Stimulated activated CD4-positive, alpha-beta T cell treated with anti-CD3 and anti-CD28 coated beads, Interleukin-4, amount 100 ng/mL, for 4 hours (primary cell): ENCODE measurements at places on chromosomes 6 and 20.

DNA sequence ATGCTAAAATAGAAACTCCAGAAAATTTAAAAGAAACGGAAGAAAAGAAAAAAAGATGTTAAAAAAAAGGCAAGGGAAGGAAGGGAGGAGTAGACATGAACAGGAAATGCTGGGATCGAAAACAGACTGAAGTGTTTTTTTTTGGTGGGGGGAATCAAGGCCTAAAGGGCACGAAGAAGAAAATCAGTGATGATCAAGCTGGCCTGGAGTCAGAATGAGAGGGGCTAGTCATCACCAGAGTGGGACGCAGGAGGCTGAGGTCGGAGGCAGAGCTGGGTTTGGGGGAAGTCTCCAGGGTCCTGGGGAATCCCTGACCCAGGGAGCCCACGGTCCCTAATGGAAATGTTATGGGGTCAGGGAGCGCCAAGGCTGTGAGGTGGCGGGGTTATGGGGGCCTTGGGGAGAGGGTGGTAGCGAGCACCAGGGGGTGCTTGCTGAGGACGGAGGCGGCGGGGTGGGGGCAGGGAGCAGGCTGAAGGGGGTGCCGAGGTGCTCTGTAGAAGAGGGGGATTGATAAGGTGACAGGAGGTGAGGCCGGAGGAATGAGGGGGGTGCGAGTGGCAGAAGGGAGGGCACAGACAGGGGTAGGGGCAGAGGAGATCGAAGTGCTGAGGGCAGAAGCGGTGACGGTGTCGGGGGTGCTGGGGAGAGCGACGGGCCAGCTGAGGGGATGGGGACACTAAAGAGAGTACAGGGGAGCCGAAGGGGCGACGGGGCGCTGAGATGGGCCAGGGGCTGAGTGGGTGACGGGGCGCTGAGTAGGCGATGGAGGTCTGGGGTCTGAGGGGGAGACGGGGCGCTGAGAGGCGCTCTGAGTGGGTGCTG lies 684 bp downstream of the ZNFX1 start:
- DNase-seq, result peak; percentile 45

- DNase-seq, result no peak
These were observed 271.6 kb upstream of the RIN2 start for GRCh38 chr20:19486446-19486845.

DNA sequence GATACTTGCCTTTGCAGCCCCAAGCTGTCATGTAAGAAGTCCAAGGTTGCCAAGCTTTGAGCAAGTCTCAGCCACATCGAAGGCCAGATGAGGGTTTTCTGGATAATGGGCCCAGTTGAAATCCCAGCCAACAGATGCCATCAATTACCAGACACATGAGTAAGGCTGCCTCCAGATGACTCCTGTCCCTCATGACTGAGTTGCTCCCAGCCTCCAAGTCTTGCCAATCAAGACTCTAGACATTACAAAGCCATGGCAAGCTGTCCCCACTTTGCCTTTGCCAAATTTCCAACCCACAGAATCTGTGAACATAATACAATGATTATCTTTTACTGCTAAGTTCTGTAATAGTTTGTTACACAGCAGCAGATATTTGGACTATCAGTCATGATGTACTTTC lies 76.8 kb upstream of the ARMC2 start:
- DNase-seq, result no peak

DNA sequence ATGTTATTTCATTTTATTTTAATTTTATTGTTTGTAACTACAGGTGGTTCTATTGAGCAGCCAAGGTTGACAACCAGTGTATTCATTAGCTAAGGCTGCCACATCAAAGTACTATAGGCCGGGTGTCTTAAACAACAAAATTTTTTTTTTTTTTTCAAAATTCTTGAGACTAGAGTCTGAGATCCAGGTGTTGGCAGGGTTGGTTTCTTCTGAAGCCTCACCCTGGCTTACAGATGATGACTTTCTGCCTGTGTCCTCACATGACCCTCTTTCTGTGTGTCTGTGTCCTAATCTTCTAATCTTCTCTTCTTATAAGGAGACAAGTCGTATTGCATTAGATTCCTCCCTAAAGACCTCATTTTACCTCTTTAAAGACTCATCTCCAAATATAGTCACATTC lies 208.4 kb downstream of the MANEA start:
- DNase-seq, result no peak

- DNase-seq, result no peak
These were observed 293.2 kb downstream of the BTBD9 start for GRCh38 chr6:38346291-38347079.

DNA sequence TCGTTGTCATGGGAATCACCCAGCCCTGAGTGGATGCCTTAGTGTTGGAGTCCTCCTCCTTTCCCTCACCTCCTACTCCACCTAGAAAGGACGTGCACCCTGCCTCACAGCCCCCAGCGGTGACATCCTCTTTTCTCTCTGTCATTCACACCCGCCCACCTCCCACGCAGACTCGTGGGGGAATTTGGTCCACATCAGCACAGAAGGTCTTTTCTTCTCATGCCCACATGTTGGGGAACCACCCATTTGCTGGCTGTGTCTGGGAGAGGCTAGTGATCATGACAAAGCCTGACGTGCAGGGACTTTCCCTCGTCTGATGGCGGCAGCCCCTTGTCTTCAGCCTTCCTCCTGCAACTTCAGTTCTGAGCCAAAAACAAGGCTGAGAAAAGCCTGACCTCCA lies 96.0 kb upstream of the CNKSR3 start:
- DNase-seq, result peak; percentile 86

GRCh38 chr6:1856381-1856780 lies 246.7 kb downstream of the FOXC1 start:
- no peak for DNase-seq

- DNase-seq, result no peak
These were observed 31.2 kb downstream of the PRR18 start for GRCh38 chr6:166277018-166277417.

GRCh38 chr20:32777177-32777956 lies 15.2 kb downstream of the DNMT3B start:
- no peak for DNase-seq

DNA sequence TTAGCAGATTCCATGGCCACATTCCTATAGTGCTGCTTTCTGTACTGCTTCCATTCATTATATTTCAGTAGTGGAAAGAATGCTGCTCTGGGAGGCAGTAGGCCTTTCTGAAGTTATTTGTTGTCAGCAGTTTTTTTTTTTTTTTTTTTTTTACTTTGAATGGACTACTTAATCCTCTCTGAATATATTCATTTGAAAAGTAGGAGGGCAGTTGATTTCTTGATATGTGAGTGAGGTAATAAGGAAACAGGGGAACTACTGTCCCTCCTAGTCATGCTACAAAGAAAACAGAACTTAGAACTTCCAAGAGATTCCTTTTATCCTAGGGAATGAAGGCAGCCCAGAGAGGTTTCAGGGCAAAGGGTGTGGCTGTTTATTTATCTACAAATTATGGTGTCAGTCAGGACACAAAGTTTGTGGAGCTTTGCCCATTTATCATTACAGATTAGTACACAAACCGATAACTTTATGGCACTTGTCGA lies 155.9 kb downstream of the JARID2 start:
- no peak for DNase-seq

DNA sequence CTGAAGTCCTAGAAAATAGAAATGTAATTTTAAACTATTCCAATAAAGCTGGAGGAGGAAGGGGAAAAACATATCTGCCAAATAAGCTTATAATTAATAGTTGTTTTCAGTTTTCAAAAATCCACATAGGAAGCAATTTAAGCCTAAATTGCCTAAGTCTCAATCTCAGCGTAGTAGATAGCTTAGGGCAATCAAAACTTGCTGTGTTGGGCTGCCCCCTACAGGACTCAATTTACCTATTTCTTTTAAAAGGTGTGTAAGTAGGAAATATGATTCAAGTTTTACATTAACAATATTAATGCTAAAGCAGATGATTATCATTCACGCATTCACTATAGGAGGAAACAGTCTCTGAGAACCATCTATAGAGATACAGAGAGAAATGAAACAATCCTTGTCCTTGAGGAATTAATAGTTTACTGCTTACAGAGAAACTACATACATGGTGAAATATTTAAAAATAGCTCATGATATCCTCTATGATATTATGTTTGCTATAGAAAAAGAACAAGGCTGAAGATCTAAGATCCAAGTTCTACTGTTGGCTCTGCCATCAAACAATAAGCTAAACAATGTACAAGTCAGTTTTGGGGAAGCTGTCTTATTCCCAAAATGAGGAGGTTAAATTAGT lies 102.1 kb downstream of the ATG5 start:
- DNase-seq, result peak; percentile 63

DNA sequence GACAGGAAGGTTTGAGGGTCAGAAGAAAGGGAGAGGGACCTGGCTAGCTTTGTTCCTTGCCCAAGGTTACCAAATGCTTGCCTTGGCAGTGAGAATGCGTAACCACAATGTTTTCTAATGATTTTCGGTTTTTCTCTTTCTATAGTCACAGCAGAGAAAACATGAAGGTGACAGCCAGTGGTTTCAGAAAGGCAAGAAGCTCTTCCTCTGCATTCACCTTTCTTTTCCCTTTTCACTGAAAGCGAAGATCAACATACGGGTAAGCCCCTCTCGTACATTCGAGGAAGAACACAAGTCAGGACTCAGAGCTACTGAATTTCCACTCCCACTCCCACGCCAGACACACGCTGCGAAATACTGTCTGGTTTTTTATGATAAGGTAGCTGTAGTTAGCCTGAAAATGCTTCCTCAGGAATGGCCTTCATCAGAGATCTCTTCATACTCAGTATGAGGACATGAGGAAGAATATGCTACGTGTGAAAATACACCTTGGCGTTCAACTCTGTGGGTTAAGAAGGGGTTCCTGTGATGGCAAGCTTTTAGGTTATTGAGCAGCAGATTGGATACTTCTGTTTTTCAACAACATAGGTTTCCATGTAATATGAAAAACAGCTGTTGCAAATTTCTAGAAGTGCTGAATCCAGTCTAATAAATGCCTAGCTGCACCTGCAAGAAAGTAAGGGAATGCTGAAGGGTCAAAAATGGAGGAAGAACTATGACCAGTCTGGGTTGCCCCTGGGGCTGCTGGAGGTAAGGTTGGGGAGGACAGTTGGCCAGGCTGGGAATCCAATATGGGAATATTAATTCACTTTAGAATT lies 7.4 kb upstream of the CD83 start:
- DNase-seq, result peak; percentile 19

- DNase-seq, result no peak
These were observed 66.8 kb upstream of the IYD start for GRCh38 chr6:150301846-150302519.

DNA sequence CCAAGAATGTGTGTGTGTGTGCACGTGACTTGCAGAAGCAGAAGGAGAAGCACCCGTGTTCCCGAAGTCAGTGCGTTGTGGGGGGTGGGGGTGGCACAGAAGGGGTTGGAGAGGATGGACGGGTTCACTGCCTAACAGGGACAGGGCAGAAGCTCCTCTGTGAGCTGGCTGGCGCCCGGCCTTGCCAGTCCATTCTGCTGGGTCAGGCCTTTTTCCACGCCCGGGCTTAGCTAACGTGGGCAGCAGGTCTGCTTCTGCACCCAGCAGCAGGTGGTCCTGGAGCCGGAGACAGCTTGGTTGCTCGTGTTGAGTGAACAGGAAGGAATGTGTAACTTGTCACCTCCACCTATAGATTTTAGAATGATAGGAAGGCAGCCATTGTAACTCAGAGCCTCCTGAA lies 374.4 kb downstream of the CDH4 start:
- no peak for DNase-seq

DNA sequence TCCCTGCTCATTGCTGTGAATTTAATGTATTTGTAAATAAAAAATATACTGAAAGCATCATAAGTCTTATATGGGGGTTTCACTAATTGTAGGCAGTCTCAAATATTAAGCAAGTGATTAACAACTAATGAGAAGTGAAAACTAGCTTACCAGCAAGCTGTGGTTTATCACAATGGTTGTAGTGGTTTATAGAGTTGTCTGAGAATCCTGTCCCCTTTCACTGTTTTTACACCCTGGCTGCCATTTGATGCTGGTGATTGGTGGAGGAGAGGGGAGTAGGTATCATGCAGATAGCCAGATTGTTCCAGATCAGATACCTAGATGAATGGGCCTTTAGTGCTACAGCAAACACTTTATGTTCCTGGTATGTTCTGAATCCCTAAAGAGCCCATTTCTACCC lies 6.0 kb downstream of the MKKS start:
- no peak for DNase-seq

- no peak for DNase-seq
These were observed 570.4 kb upstream of the GJE1 start for GRCh38 chr6:141562186-141562811.

DNA sequence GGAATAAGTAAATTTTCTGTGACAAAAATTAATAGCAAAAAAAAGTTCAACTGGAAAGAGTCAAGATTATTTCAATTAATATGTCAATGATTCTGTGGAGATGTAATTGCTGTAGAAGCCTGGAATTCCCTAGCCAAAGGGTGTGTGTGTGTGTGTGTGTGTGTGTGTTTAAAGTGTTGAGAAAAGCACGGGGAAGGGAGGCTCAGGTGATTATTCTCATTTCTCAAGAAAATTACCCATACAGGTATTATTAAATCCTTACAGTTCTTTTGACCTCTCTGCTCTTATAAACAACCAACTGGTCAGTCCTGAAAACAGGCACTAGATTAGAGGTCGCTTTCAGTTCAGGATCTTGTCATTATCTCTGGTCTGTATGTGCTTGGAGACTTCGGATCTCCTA lies 129.3 kb upstream of the SASH1 start:
- DNase-seq, result no peak

DNA sequence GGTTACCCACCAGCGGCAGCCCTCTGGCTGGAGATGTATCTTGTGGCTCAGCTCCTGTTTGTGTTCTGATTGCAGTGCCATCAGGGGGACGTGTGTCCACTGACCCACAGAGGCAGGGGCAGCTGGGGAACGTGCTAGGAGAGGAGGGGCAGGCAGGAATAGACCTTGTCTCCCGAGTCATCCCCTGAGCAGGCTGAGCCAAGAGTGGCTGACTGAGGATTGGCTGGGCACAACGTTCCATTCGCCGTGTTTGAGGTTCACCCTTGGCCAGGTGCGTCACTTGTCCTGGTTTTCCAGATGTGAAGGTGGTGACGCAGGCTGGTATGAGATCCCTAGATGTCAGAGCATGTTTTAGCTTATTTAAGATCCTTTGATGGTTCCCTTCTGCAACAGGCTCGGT lies 57.7 kb downstream of the ADNP start:
- no peak for DNase-seq

DNA sequence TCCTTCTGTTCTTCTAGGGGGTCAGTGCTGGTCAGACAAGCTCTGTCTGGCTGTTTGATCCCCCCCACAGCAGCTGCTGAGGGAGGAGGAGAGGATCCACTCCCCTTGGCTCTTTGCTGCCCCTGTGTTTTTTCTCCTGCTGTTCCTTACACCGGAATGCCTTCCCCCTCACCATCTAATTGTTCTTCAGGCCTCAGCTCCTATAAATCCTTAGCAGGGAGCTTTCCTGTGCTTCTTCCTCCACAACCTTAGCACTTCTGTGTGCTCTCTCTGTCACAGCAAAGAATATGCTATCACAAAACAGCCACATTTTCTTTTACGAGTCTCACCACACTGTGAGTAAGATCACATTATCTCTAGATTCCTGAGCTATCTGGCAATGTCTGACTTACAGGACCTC lies 196.6 kb downstream of the OTOR start:
- no peak for DNase-seq

GRCh38 chr6:122352981-122353664 lies 46.3 kb upstream of the HSF2 start:
- no peak for DNase-seq

GRCh38 chr6:27599859-27600532 lies 127.1 kb upstream of the ZNF184 start:
- no peak for DNase-seq
